Activated naive CD4-positive, alpha-beta T cell treated with anti-CD3 and anti-CD28 coated beads for 36 hours (primary cell): ENCODE measurements at places on chromosomes 1 and 21. TPM values are rescaled to one million over a fixed set of nuclear protein-coding genes. Genes with fewer than 3 reads are reported as not detected.

Gene ATPAF1
- total RNA-seq, result 44.5 TPM

Gene CHIA
- not detected for total RNA-seq

Gene IGSF21
- not detected for total RNA-seq

Gene FGR
- 0.14 TPM for total RNA-seq

Gene SDCCAG8
- 24.5 TPM for total RNA-seq

Gene G0S2
- 139 TPM for total RNA-seq

Gene KIF17
- not detected for total RNA-seq
